Panc1 (cell line): ENCODE measurements at places on chromosomes 4 and X.

DNA sequence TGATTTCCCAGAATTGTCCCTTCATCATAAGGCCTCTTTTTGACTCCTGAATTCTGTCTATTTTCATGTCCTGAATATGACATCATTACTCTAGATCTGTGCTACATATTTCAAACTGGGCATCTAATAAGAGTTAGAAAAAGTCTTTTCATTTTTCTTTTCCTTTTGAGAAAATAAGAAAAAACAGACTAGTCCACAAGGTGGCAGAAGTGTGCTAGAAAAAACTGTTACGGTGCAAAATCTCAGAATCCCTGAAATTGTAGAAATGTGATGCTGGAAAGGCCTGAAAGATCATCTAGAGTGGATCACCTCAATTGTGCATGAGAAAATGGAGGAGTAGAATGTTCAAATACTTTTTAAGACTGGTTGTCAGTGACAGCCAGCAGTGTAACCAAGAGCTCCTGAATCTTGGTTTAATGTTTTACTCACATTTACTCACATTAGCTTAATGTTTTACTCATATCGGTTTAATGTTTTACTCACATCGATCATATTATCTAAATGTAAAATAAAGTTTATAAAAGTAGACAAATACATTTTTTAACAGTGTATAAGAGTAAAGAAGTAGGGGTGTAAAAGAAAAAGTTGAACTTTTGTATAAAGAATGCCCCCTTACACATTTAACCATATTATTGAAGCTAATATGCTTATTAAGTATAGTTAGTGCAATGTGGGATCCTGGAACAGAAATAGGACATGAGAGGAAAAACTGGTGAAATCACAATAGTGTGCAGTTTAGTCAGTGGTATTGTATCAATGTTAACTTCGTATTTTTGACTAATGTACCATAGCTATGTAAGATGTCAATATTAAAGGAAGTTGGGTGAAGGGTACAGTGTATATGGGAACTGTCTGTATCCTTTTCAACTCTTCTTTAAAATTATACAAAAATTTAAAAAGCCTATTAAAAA lies 15.2 kb downstream of the ASB11 start:
- no peak for DNase-seq

DNA sequence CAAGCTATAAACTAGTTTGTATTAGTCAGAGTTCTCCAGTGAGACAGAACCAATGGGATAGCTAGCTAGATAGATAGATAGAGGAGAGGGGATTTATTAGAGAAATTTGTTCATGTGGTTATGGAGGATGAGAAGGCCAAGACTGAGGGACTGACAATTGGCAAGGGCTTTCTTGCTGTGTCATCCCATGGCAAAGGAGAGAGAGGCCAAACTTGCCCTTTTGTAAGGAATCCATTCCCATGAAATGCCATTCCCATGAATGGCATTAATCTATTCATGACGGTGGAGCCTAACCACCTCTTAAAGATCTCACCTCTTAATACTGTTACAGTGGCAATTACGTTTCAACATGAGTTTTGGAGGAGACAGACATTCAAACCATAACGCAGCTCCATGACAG lies 58.1 kb downstream of the LINC00632 start:
- no peak for DNase-seq

- no peak for DNase-seq
These were observed 103.1 kb upstream of the DCLK2 start for GRCh38 chr4:149975172-149975571.

DNA sequence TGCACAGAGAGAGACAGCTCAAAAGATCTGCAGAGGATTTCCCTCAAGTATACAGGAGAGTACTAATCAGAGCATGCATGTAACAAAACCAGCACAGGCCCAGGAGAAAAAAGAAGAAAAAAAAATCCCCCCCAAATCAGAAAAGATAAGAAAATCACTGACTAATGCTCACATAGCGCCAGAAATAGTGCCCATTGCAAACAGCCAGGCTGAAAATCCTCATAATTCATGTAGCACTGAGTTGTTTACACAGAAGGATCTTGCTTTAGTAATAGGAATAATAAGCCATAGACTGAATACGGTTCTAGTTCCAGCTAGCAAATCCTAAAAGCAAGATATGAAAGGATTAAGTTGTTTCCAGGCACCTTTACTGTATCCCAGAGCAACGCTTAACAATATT lies 51.8 kb upstream of the MAGEC2 start:
- no peak for DNase-seq

DNA sequence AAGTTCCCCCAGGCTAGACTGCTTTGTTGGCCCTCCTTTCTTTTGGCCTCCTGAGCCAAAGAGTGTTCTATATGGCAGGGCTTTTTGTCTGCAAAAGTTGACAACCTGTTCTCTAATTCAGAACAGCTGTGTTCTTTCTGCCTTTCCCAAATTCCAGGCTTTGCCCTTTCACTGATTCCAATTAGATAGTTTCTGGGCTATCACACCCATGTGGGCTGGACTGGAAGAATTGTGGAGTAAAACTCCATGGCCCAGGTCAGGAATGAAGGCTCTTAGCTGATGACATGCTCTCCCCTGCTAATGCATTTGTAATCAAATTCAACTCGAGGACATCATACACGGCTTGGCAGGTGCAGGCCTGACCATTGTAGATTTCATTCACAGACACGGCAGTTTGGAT lies 19.4 kb downstream of the BMP3 start:
- no peak for DNase-seq

GRCh38 chr4:41394481-41394894 lies 137.8 kb downstream of the UCHL1 start:
- no peak for DNase-seq

DNA sequence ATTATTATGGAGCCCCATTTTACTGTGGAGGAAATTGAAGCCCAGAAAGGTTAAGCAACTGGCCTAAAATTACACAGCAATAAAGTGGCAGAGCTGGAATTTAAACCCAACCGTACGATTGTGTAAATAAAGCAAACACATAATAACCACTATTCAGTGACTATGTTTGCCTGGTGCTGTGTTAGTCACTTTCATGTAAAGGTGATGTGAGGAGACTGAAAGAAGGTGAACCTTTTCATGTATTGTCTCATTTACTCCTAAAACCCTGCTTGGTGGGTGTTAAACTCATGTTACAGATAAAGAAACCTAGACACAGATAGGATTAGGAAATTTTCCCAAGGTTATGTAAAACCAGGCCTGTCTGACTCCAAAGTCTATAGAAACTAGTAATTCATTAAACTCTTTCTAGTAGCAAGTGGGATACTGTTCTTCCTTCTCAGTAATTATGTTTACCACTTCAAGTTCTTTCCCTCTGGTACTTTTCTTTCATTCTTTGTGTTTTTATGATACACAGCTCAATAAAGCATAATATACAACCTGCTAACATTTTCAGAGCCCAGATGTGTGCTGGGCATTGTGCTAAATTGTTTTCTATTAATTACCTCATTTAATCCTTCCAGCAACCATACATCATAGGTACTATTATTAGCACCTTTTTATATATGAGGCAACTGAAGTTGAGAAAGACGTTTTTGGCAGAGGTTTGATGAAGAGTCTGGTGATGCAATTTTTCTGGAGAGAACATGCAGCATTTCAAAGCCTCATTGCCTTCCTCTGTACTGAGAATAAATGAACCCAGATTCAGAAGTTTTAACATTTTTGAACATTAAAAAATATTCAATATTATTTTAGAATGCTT lies 202.7 kb downstream of the SPRY1 start:
- DNase-seq = no peak
